ENCODE measurements at places on chromosomes 7 and 10.
A peak's percentile ranks its signal among the peaks of the same experiment; 100 is the strongest.

DNA sequence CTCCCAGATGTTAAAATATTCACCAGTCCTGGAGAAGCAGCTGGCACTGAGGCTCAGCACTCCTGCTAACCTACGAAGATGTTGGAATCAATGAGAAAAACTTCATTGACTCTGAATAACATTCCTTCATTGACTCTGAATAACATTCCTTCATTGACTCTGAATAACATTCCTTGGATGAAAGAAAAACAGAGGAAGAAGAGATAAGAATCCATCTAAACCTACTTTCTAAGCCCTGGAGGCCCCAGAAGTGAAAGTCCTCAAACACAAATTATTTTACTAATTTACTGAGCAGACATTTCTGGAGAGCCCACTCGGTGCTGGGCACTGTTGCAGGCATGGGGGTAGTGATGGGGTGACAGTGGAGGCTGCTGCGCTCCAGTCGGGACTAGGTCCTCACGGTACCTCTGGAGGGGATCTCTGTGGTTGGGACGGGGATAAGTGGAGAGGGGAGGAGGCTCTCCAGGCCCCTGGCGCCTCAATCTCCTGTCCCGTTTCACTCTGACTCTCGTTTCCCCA lies 254.1 kb downstream of the WDR37 start:
- DNase-seq: no peak

DNA sequence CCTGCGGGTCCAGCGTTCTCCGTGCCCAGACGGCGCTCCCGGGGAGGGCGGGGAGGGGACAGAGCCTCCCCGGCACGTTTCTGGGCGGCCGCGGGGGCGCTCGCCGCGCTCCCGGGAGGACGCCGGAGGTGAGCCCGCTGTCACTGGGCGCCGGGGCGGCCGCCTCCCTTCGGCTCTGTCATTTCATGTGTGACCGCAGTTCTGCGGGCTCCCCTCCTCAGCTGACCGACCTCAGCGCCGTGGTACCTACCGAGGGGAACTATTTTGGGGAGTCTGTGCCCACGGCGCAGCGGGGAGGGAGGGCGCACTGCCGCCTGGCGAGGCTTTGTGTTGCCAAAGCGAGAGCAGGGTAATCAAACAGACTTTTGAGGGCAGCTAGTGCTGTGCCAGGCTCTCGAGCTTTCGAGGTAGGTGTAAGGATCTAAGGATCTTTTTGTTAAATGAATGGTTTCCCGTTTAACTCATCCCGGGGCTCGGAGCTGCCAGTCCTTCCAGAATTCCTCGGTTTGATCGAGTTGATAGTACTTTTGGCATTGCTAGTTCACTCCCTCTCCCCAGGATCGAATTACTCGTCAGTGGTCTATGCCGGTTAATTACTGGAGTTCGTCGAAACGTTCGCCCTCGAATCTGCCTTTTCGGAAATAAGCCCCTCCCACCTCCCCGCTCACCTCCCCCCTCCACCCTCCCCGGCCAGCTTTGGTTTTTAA lies 1.9 kb downstream of the ARID5B start:
- peak; percentile 60 for DNase-seq

DNA sequence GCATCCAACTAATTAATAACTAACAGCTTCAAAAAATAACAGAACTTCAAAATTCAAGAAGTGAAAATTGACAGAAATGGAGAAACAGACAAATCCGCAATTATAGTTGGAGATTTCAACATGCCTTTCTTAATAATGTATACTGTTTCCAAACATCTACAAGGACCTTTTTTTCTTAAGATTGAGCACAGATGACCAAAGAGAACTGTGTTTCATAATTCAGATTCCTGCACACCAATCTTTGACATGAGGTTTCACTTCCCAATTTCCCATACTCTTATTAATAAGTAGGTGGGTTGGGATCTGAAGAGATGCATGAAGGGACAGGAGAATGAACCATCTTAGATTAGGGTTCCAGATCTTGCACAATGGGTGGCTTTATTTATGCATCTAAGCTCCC lies 24.9 kb upstream of the GIMAP7 start:
- DNase-seq: no peak

DNA sequence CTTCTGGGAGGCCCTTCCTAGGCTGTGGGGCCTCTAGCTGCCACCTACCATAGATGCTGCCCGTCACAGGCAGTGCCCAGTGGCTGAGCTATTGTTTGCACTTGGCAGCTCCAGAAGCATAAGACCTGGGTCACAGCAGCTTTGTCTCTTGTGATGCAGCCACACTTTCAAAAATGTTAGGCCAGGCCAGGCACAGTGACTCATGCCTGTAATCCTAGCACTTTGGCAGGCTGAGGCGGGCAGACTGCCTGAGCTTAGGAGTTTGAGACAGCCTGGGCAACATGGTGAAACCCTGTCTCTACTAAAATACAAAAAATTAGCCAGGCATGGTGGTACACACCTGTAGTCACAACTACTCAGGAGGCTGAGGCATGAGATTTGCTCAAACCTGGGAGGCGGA lies 9.5 kb upstream of the KAZALD1 start:
- DNase-seq: no peak

DNA sequence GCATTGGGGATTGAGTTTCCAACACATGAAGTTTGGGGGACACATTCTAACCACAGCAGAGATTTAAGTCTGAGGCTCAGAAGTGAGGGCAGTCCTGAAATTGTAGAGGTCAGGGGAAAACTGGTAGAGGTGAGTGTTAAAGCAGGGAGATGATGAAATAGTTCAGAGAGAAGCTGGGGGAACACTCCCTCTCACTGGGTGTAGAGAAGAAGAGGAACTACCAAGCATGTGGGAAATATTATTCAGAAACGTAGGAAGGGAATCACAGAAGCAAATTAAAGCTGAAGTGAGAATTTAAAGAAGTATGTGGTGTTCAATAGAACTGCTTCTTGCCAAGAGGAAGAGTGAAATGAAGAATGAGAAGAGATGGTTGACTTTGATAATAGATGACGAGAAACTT lies 121.5 kb upstream of the FAM3C start:
- DNase-seq: no peak

All from stimulated activated CD4-positive, alpha-beta T cell treated with anti-CD3 and anti-CD28 coated beads, Interleukin-2, amount 100 ng/mL, for 48 hours (primary cell).